Lung (tissue), 17 donors: ENCODE measurements at places on chromosomes 4 and X. TPM values are rescaled to one million over a fixed set of nuclear protein-coding genes. Genes with fewer than 3 reads are reported as not detected.

DNA sequence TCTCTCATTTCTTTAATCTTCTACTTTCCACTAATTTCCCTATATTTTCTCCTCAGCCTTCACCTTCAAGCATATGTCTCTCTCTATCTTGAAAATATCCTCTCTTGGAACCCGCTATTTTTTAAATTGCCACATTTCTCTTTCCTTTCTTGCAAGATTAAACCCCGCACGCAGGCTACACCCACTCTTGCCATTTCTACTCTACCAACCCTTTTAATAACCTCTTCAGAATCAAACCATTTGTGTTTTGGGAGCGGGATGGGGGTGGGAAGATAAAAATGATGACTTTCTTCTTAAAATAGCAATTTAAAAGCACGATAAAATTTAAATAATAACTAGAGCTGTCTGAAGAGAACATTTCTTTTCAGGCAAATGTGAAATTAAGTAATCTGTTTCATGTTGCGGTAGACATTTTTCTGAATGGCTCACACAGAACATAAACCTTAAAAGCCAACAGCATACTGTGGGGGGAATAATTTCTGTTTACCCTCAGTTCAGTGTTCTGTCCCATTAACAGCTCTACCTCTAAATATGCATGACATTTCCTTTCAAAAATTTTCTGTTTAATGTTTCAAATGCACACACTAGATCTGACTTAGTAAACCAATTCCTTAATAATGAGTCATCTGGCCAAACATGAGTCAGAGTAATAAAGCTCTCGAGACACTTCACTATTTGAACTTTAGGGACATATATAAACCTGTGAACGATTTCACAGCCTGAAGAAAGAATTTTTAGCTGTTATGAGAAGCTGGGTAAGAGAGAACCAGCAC, 20.5 kb downstream of the ARSJ start:
- peaks cover 14% of the 10 kb centered on the region for H3K4me1 ChIP-seq
- H3K4me3 ChIP-seq: no peak overlapping the region
- no peak overlapping the region for H3K27ac ChIP-seq
- peak; percentile 88 for DNase-seq

Gene S100G
- total RNA-seq: not detected

Gene IL21
- total RNA-seq: not detected

Gene TCEAL5
- total RNA-seq: 0.28 TPM
